ENCODE measurements at places on chromosomes 5 and 9.

GRCh38 chr5:112532654-112533360 lies 113.7 kb upstream of the EPB41L4A start:
- DNase-seq: no peak

GRCh38 chr5:65812648-65813047 lies 90.6 kb downstream of the NLN start:
- no peak for DNase-seq

DNA sequence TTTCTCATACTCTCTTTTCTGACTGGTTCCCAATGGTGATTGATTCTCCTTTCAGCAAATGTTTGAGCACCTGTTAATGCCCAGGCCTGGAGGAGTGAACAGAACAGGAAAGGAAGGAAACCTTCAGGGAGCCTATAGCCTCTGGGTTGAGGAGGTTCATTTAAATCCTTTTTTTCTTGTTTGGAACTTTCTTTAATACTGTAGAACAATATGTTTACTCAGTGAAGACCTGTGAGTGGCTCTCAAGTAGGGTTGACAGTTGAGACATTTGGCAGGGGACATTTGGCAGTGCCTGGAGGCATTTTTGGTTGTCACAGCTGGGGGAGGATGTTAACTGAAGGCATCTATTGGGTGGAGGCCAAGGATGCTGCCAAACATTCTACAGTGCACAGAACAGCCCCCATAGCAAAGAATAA lies 6.1 kb upstream of the FAM120AOS start:
- no peak for DNase-seq

GRCh38 chr5:180618829-180619562 lies 27.7 kb upstream of the SCGB3A1 start:
- peak; percentile 19 for DNase-seq

GRCh38 chr9:107213561-107214028 lies 69.5 kb upstream of the RAD23B start:
- DNase-seq: no peak

DNA sequence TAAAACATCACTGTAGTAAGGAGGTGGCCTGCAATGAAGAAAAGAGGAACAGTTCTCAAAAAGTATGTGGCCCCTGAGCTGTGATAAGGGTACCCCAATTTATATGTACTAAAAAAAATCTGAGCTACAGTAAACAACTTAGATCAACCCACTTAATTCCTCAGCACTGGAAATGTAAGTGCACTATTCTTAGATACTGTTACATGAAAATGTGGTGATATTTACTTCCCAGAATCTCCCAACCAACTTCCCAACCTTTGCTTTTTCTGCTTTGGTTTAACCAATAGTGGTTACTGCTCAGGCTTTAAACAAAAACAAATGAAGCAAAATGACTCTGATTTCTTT lies 114.8 kb downstream of the SEMA5A start:
- no peak for DNase-seq

DNA sequence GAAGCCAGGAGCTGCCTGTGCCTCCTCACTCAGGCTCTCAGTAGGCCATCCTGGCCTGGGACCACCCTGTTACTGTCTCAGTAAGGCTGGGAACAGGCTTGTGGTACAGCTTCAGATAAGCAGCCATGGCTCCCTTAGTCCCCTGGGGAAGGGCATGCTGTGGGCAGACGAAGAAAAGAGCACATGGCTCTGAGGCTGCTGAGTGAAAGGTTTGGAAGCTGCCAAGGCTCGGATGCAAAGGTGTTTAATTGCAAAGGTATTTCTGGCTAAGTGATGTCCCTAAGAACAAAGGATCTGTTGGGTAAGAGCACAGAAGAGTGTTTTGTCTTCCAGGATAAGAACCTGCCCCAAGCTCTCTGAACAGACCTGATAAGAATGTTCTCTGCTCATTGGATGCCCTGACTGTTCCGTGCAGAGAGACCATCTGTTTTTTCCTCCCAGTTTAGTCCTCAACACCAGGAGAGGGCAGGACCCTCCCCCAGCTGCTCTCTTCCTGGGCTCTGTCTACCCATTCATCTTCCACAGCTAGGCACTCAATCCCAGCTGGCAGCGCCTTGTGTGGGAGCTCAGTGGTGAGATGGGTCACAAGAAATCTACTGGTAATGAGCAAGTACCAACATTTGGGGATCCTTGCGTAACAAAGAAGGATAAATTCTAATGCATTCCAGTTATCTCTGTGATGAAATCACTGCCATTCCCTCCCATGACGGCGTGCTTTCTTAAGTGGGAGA lies 17.7 kb downstream of the ANGPTL2 start:
- DNase-seq: no peak

GRCh38 chr5:102955488-102955887 lies 164.4 kb downstream of the GIN1 start:
- no peak for DNase-seq

DNA sequence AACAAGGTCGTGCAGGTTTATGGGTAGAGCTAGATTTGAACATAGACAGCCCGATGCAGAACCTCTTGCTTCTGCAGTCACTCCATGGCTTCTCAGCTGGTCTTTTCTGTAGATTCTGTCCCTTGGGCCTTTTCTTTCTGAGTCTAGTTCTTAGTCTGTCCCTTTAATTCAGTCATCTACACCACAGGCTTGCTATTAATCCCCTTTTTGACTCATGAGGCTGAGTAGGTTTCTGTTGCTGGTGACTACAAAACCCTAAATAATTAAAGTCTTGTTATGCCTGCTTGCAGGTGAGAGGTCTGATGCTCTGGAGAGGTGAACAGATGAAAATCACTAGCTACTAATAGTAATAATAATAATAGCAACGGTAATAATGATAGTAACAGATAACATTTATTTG lies 19.3 kb upstream of the STRBP start:
- DNase-seq: no peak

GRCh38 chr5:80961376-80962281 lies 1.5 kb downstream of the RASGRF2 start:
- DNase-seq: peak; percentile 24

DNA sequence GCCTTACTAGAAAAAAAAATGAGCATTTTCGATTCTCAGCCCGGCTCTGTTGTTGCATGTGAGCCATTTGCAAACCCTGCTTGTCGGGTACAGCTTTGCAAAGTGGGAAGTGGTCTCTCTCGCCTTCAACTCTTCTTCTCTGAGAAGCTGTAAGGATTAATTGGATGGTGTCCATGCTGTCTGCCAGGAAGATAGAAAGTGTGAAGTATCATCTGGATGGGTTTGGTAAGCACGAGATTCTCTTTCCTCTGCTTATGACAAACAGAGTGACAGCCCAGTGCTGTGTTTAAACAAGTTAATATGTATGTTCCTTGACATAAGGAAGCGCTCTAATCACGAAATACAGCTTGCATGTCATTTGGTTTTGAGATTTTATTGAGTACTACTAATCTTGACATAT lies 109.1 kb upstream of the SPATA31D4 start:
- no peak for DNase-seq

GRCh38 chr9:136826703-136827582 lies 15.3 kb upstream of the AJM1 start:
- DNase-seq: no peak

- no peak for DNase-seq
Observed at GRCh38 chr9:95108777-95109176, 208.7 kb downstream of the FANCC start.

DNA sequence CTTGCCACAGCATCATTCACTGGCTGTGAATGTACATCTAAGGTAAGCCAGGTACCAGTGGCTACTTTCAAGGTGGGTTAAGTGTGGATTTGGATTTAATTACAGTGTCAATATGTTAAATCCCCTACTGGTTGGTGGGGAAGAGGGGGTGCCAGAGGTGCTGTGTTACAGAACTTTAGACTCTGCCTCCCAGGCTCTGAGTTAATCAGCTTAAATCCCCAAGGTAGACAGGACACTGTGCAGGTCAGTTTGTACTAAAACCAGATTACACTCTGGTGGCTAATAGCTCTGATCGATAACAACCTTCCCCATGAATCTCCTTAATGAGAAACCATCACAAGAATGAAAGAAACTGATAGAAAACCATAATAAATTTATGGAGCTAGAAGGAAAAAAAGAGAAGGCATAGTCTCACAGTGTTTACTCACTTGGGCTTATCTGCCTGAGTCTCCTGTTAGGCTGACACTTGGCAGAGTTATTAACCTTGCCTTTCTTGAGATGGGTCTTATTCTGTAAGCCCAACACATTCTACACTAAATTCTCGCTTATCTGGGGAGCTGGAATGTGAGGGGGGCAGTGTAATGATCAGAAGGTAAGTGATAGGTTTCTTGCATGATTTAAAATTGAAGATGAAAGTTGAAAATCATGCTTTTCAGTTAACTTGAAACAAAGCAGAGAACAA lies 106.8 kb downstream of the LMNB1 start:
- DNase-seq: no peak

DNA sequence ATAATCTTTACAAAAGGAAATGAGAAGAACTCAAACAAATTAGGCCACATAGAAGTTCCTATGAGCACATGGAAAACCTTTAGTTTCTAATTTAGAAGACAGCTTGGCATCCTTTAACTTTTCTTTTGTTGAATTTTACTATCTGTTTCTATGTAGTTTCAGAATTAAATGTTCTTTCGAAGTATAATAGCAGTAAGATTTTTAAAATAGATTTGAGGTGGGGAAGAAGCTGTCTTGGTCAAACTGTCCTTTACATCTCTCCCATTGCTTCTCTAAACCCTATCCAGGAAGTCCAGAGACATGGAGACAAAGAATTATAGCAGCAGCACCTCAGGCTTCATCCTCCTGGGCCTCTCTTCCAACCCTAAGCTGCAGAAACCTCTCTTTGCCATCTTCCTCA lies at the start of gene OR1L4:
Gene OR1L4, plus strand, starts transcription at position 301 of the 400 bp plus-strand sequence. Its CDS starts 0 bp downstream, at position 301.
- DNase-seq: no peak

DNA sequence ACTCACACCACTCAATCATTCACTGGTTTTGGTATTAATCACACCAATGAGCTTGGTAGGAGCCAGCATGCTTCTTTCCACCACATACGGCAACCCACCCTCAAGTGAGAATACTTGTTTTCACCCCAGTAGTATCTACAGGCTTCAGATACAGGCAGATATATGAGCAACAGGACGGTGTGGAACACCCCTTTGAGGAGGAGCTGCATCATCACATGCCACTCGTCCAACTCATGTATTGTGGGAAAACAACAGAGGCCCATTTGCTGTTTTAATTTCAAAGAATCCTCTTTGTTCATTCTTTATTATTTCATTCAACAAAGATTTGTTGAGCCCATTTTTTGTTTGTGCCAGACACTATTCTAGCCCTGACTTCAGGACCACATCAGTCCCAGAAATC lies 46.0 kb downstream of the RORB start:
- no peak for DNase-seq

DNA sequence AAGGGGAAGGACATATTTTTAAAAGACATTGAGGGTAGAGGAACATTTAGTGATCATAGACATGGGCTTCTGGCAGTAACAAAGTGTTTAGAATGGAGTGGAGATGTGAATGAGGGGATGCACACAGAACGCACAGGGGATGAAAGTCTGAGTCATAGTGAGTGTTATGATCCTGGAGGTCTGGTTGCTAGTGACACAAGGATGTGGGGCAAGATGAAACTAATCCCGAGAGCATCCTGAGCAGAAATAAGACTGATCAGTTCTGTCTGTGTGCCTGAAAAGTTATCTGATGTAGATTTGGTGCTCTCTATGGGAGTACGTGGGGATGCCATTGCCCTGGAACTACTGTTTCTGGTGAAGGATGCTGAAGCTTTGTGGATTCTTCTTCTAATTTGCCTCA lies 141.1 kb downstream of the CHSY3 start:
- DNase-seq: no peak

DNA sequence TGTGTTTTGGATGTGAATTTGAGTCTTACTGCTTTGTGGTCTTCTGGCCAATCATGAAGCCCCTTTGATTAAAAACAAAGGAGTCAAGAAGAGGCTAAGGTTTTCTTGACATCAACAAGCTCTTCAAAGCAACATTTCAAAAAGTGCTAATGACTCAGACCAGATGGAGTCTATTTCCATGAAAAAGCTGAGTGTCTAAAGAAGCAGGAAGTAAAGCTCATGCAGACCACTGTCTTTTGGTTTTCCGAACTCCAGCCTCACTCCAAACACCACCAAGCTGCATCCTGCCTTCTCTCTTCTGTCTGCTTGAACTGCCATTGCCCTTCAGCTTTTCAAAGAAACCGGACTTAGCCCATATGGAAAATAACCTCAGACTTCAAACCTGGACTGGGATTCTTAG lies 115.2 kb downstream of the PRDM6 start:
- no peak for DNase-seq

GRCh38 chr9:21525174-21525573 lies 43.1 kb upstream of the IFNE start:
- no peak for DNase-seq

GRCh38 chr5:139662617-139663016 lies 14.5 kb downstream of the CXXC5 start:
- DNase-seq: no peak

GRCh38 chr5:127799293-127799905 lies 96.2 kb downstream of the CCDC192 start:
- DNase-seq: no peak

GRCh38 chr5:136192526-136193321 lies at the start of gene SMIM32:
Gene SMIM32 (minus strand): TSS chr5:136193162. CDS start chr5:136192524, 638 bp downstream.
- DNase-seq: no peak

DNA sequence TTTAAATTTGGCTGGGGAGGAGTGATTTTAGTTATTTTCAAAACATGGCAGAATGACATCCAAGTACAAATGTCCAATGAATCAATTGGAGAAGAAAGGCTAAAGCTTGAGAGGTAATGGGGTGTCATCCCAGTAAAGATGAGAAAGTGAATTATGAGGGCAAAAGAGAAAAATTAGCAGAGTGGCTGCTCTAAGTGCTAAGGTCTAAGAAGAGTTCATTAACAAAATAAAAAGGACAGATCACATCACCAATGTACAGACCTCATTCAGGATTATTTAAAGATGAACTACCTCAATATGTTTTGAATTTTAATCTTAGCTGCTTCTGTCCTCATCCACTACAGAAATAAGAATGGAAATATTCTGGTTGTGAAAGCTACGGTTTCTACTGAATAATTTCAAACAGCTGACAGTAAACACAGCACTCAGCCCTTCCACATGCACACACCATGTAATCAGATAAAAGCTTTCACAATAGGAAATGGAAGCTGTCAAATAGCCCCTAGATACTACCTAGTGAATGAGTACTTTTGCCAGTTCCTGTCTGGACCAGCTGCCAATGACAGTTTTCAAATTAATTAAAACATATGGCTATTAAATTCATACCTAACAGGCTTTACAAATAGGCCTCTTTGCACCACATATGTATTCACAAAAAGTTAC lies 171.5 kb downstream of the SSBP2 start:
- no peak for DNase-seq

- DNase-seq: no peak
Observed at GRCh38 chr5:52661903-52662595, 125.7 kb upstream of the ITGA1 start.

DNA sequence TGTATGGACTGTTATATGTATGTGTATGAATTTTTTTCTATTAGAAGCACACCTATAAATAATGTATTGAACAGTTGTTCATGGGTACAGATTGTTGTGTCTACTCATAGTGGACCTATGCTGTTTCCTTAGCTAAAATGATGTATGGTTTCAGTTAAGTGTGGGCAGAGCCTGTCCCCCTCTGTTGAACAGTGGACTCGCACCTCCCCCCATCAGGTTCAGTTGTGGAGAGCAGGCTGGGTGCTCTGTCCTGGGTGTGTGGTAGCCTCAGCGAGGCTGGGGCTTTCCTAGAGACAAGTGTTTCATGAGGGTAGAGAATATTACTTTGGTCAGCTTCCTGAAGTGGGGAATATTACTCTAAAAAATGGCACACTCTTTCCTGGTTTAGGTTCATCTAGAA lies 47.4 kb upstream of the LRRTM2 start:
- DNase-seq: no peak

GRCh38 chr5:114223866-114224265 lies 138.0 kb upstream of the KCNN2 start:
- DNase-seq: no peak

- no peak for DNase-seq
Observed at GRCh38 chr5:93150311-93151012, 430.6 kb downstream of the NR2F1-AS1 start.

- no peak for DNase-seq
Observed at GRCh38 chr5:132687995-132688394, 14.2 kb downstream of the IL4 start.
